Urinary bladder (tissue), 4 donors: ENCODE measurements at places on chromosomes 5 and 9. TPM values are rescaled to one million over a fixed set of nuclear protein-coding genes. Genes with fewer than 3 reads are reported as not detected.

Gene DUSP1
- 76.4 TPM for total RNA-seq

DNA sequence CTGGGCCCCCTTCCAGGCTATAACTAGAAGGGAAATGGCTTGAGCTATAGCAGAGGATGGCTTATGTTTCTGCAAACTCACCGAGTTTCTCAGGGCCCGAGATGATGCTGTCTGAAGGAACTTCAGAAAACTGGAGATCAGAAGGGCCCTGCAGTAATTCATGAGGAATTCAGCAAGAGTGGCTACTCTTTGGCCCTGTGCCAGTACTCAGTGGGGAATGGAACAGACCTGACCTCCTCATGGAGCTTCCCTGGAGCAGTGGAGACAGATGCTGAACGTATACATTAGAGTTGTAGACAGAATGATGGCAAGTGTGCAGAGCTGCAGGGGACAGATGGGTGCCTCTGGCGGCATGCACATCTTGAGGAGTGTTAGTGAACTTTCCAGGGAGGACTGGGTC is 17.3 kb upstream of the SMIM32 start:
- DNase-seq = no peak

GRCh38 chr5:133203317-133204305 is 151.8 kb downstream of the HSPA4 start:
- no peak for DNase-seq

Gene TAL2
- 0.69 TPM for total RNA-seq

Gene SPEF2
- total RNA-seq = 30.0 TPM

DNA sequence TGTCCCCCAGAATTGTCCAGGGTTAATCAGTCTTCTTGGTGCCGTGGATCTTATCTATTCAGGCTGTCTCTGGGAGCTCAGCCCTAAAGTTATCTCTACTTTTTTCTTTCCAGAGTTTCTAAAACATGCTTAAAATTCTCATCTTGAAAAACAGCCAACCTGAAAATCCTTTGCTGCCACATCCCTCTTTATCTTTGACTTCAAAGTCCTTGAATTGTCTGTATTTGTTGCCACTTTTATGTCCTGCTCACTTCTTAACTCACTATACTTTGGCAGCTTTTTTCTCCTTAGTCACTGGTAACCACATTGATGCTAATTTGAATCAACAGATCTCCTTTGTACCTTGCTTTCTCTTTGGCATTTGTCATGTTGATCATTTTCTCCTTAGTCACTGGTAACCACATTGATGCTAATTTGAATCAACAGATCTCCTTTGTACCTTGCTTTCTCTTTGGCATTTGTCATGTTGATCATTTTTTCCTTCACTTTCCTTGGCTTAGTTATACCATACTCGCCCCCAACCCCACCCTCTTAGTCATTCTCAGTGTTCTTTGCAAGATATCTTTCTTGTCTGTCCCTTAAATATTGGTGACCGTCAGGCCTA is 8.5 kb downstream of the DMXL1 start:
- no peak for DNase-seq

GRCh38 chr5:69167929-69168328 is 979 bp downstream of the CCNB1 start:
- no peak for DNase-seq

DNA sequence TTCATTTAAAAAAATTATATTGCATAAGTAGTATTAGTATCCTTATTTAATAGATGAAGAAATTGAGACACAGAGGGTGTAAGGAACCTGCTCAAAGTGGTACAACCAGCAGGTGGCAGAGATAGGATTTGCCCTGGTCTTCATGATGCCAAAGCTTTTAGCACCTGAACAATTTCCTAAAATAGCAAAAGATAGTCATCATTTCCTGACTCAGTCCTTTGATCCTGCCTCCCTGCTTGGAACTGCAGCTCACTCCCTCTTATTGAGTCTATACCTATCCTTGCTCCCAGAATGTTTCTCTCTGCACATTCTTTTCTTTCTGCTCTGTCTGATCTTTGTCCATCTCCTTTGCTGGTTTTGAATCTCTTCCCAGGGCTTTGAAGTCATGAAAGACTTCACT is 155.8 kb downstream of the FRMD3 start:
- no peak for DNase-seq

DNA sequence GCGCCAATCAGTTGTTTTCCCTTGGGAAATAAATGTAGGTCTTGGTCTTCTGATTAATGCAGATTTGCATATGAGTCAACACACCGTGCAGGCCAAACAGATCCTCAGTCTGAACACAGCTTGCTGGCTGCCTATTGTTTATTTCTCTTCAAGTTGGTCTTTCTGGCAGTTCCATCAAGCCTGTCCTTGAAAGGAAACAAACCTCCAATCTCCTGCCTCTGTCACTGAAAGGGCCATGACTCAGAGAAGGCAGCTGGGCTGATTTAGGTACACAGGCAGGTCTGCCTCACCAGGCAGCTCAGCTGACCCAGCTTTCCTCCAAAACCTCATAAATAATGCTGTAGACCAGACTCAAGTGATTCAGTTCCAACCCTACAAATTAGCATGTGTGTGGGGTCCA is 175.9 kb downstream of the MAN2A1 start:
- no peak for DNase-seq

DNA sequence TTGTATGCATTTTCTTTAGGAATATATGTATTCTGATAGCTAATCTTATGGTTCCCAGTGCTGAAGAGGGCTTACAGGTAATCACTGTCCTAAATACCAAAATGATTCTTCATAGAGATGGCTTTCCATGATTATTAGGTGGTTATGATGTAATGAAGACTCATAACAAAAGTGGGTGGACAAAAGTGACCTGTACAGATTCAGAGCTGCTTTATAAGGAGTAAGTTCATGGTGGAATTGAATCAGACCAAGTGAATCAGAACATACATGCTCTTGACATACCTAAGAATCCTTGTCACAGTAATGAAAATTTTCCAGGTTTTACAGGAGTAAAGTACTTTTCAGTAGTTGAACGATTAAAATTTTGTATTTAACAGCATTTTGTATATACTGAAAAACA is 105.6 kb downstream of the NIPBL start:
- DNase-seq = no peak

DNA sequence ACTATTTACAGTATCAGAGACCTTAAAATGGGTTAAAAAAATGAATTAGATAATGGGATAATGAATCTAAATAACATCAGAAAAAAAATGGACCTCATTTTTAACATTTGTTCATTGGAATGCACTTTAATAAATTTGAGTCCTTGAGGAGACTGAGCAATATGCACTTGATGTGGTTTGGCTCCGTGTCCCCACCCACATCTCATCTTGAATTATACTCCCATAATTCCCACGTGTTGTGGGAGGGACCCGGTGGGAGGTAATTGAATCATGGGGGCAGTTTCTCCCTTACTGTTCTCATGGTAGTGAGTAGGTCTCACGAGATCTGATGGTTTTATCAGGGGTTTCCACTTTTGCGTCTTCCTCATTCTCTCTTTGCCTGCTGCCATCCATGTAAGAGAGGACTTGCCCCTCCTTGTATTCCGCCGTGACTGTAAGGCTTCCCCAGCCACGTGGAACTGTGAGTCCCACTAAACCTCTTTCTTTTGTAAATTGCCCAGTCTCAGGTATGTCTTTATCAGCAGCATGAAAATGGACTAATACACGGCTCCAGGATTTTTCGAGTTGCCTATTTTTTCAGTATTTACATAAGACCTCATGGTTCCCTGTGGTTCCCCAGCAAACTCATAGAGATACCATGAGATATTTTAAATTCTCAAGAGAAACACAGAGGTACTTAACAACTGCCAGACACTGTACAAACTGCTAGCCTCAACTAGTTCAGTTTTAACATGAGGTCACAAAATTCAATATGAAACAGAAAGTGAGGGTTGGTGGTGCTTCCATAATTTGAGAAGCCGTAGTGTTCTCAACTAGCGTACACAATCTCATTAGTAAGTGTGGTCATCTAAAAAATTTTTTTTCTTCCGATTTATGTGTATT is 128.3 kb downstream of the TLE1 start:
- no peak for DNase-seq

DNA sequence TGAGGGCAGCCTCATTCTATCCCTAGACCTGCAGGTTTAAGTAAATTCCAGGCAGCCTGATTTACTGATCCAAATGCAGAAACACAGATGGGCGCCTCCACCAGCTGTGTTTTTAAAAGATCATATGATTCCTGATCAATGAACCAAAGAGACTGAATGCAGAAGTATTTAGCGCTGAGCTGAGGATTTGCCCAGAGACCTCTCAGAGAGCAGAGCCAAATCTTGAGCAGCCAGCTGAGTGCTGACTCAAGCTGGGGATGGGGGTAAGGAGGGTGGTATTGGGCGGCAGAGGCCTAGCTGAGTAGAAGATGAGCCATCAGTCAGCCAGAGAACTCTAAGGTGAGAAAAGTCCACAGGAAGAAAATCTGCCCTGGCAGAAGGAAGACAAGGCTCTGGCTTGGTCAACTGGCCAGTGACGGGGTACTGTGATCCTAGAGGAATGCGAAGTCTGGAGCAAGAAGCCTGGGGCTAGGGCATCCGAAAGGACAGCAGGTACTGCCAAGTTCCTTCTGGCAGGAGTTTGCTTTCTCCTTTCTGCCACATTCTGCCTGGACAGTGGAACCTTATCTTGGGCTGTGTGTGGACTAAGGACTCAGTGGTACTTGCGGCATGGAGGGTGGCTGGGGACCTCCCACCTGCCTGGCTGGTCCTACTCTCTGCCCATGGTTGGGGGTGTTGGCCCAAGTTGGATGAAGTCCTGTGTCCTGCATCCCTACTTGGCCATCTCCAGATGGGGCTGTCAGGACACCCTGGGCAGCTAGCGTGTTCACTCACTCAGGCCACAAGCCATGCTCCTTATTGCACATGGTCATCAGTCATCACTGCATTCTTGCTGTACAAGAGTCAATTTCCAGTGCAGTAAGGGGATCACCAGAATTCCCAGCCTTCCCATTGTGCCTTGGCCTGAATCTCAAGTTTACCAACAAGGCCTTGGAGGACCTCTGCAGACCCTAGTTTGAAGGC is 34.5 kb upstream of the CDKN2AIPNL start:
- no peak for DNase-seq

GRCh38 chr5:120958877-120959485 is 494.9 kb downstream of the PRR16 start:
- DNase-seq = no peak

DNA sequence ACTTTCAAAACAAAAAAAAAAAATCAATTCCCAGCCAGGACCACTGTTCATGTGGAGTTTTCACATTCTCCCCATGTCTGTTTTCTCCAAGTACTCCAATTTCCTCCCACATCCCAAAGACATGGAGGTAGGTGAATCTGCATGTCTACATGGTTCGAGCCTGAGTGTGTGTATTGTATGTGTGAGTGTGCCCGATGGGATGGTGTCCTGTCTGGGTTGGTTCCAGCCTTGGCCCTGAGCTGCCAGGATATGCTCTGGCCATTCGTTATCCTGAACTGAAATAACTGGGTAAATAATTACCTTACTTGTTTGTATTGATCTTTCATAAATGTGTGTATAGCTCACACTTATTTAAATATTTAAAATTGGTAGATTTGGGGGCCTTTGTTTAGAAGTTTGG is 452.3 kb upstream of the RORB start:
- DNase-seq = no peak

GRCh38 chr5:36505021-36505420 is 101.4 kb upstream of the SLC1A3 start:
- DNase-seq = no peak

DNA sequence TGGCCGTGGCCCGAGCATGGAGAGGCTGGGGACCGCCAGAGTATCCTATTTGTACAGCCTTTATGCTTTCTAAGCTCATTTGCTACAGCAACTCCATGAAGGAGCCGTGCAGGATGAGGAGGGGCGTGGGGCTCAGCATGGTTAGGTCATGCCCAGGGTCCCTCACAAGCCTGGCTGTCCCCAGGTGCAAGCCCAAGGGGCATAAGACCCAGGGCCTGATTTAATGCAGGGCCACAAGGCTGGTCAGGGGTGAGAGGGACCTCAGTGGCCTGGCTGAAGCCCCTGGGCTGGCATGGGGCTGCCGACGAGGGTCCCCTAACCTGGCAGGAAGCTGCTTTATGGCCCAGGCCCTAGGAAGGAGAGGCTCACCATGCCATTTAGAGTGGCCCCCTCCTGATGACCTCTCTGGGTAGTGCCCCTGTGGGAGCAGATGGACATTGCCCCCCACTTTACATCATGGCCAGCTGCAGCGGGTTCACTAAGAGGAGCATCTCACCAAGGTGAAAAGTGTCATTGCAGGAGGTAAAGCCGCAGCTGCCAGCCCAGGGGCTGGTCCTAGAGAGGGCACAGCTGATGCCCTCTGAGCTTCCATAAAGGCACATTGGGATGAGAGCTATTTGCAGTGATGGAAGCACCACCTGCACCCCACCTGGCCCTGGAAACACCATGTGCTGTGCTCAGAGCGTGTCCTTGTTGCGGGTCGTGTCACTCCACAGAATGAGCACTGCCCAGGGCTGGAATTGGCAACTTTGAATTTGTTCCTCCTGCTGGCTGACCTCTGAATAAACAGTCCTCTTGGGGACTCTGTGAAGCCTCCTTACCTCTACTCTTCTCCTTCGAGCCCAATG is 58.9 kb downstream of the ZNF618 start:
- no peak for DNase-seq

- DNase-seq = no peak
These were observed 20.8 kb downstream of the ENHO start for GRCh38 chr9:34501889-34502425.

DNA sequence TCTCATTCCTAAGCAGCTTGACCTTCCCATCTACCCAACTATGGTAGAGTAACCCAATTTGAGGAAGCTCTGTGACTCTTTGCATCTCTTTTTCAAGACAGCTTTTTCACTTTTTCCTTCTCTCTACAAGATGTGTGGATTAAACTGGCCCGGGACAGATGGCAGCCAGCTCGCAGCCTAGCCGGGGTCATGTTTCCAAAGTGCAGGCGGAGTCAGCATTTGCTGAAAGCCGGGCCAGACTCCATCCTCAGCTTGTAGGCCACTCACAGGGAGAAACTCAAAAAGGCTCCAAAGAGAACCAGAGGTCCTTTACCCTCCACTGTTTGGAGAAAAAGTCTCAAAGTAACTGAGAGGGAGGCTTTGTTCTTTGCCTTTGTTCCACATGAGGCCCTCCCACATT is 286.8 kb upstream of the PANK3 start:
- DNase-seq = no peak

DNA sequence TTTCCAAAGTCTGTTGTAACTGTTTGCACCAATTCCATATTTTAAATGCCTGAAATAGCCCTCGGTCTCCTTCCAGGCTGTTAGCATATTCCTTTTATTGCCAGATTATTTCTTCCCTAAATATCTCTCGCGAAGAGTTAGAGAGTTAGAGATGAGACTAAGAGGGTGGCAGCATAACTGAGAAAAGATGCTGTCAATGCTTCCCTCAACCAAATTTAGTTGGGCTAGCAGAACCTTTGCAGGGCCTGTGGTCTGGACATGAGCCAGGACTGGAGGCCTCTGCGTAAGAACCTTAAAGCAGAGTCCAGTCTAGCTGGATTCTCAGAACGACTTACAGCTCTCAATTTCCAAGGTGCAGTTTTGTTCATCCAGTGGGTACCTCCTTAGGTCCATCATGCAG is 135.9 kb downstream of the GABRB2 start:
- DNase-seq = no peak

Gene DMRTA1
- 1.4 TPM for total RNA-seq

DNA sequence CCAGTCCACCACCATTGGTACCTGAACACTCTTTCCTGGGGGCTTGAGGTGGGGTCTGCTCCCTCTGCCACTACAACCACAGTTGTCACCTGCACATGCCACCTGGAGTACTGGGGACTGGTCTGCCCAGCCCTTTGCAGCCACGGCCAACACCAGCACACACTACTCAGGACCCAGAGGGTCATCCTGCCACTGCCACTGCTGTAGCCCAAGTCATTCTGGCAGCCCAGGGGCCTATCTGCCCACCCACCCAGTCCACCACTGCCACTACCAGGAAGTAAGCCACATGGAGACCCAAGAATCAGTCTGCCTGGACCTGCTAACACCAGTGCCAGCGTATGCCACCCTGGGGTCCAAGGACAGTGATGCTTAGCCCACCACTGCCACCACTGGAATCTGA is 302.4 kb upstream of the TRPC7 start:
- no peak for DNase-seq
